ENCODE measurements at places on chromosomes 7 and 10.

GRCh38 chr10:79189853-79190435, 121.2 kb downstream of the ZMIZ1 start:
- DNase-seq: no peak

DNA sequence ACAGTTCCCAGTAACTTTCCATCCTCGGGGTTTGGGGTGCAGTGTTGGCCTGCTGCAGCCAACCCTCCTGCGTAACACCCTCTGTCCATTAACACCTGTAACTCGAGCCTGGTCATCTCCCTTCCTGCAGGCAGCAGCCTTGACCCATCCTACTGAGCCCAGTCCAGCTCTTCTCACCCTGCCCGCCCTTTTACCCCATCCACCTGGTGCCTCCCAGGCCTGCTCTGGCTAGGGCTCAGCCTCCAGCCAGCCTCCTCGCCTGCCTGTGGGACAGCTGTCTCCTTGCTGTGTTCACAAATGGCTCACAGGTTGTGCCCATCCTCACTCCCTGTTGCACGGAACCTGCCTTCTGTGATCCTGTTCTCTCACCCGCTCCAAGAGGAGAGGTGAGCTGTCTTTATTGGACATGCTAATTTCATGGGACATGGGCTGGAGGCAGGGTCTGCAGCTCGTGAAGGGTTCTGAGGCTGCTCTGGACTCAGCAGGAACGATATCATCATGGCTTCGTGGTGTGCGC, 277.2 kb upstream of the TCERG1L start:
- no peak for DNase-seq

GRCh38 chr10:96532523-96532922, 18.8 kb upstream of the TLL2 start:
- no peak for DNase-seq

DNA sequence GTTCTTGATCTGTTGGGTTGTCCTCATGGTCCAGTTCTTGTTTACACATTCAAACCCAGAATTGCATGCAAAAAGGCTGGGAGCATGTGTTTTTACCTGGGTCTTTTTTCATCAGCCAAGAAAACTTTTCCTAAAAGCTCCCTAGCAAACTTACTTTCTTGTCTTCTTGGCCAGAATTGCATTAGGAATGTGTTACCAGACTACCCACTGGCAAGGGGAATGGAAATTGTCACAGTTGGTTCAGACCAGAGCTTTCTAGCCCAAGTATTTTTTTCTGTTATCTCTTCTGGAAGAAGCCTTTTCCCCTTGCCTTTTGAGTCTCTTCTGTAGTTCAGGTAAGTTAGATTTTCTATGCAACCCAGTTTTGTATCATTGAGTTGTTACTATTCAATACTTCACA, 77.5 kb downstream of the BMPR1A start:
- no peak for DNase-seq
